ENCODE measurements at places on chromosomes 3 and 15. TPM values are rescaled to one million over a fixed set of nuclear protein-coding genes. Genes with fewer than 3 reads are reported as not detected.

GPR149 gene
- total RNA-seq, result not detected

KCNMB3 gene
- total RNA-seq, result 2.1 TPM

ATP13A3 gene
- 588 TPM for total RNA-seq

UBAP1L gene
- total RNA-seq, result under 0.01 TPM

SCAP gene
- 91.4 TPM for total RNA-seq

EOMES gene
- total RNA-seq, result not detected

MKRN3 gene
- total RNA-seq, result not detected

RHOV gene
- total RNA-seq, result 1.6 TPM

KBTBD13 gene
- total RNA-seq, result not detected

CLEC3B gene
- total RNA-seq, result 0.55 TPM

CCR8 gene
- 1.0 TPM for total RNA-seq

CCDC39 gene
- 0.10 TPM for total RNA-seq

GRCh38 chr3:97841304-97841703, 19.5 kb downstream of the CRYBG3 start:
- no peak for DNase-seq

GRCh38 chr3:71101014-71101413, 482.5 kb downstream of the FOXP1 start:
- DNase-seq, result peak; percentile 72

DNA sequence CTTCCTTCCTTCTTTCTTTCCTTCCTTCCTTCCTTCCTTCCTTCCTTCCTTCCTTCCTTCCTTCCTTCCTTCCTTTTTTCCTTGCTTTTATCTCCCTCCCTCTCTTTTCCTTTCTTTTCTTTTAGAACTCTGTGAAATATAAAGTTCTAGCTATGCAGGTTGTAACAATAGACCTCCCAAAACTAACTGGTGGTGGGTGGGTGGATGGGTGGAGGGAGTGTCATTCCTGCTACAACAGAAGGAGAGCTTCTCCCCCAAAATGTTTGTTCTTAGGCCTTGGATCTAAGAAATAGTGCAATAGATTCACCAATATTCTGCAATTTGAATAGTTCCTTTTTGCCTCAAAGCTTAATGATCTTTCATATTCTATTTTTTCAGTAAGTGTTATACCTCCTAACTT, 215.9 kb downstream of the GAP43 start:
- no peak for DNase-seq

DNA sequence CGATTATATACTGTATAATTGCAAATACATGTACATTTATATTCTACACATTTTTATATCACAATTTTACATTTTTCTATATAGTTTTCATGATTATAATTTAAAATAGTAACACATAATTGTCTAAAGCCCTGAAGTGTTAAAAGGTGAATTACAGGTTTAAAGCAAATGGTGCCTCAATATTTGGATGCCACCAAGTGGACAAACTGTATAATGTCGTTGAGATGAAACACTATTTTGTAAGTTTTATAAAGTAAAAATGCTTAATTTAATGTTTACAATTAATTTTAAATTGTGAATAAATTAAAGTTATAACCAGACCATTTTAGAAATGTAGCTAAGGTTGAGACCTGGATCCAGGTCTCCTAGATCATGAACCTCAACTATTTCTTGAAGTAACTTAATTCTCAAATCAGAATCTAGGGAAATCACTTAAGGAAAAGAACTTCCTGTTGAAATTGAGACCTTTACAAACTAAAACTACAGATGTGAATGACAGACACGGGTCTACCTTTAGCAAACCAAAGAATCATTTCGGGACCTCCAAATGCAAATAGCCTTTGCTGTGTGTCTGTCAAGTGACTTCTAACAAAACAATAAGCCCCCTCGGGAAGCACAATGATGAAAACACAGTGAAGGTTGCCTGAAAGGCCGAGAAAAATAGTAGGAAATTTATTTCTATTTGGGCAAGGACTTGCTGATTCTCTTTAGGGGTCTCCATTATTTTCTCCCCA, 37.8 kb downstream of the EHHADH start:
- peak; percentile 39 for DNase-seq

- no peak for DNase-seq
These were observed 39.2 kb upstream of the APH1B start for GRCh38 chr15:63238171-63238570.

GRCh38 chr3:186664506-186664905, 1.3 kb upstream of the HRG start:
- no peak for DNase-seq

DNA sequence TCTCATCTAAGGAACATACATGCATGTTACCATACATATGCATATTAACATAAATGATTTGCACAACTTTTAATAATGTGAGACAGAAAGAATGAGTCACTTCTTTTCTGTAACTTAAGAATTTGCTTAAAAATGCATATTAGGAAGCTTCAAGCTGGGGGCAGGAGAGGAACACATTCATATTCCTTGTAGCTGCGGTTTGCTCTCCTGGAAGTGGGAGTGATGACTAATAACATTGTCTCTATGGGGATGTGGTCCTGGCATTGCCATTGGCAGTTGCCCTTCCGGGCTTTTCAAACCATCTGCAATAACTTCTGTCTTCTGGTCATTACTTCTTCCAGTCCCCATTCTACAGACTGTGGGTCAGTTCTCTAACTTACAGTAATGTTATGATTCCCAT, 15.6 kb downstream of the CHST2 start:
- peak; percentile 82 for DNase-seq

DNA sequence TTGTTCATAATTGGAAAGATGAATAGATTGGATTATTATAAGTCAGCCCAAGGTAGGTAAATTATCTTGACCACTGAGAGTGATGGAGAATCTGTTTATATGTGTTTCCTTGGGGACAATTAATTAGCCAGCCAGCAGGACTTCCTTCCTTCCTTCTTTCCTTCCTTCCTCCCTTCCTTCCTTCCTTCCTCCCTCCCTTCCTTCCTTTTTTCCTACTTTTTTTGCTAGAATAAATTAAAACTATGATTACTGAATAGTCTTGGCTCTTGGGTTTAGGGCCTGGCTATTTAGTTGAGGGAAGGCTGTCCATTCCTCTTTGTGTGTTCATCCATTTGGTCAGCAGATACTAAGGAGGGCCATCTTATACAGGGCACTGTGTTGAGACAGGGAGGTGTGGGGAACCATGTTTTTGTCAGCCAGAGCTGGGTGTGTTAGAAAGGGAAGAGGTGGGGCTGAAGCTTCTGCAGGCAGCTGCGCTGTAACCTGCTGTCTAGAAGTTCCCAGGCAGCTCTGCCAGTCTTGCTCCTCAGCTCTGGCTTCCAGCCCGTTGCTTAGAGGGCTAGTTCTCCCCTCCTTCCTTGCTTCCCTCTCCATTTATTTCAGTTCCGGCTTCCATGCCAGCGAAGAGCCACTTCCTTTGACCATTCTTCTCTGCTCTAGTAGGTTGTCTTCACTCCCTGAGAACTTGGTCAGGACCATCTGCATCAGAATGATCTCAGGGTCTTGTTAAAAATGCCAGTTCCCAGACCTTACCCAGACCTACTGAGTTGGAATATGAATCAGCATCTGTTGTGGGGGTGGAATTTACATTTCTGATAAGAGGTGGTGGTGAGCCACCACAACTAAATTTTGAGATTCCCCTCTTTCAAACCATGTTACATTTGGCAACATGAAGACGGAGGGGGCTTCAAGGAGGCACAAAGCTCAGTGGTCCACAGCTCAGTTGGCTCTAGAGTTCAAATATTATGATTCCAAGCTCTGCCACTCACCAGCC, 113.9 kb downstream of the DGKG start:
- DNase-seq, result no peak

DNA sequence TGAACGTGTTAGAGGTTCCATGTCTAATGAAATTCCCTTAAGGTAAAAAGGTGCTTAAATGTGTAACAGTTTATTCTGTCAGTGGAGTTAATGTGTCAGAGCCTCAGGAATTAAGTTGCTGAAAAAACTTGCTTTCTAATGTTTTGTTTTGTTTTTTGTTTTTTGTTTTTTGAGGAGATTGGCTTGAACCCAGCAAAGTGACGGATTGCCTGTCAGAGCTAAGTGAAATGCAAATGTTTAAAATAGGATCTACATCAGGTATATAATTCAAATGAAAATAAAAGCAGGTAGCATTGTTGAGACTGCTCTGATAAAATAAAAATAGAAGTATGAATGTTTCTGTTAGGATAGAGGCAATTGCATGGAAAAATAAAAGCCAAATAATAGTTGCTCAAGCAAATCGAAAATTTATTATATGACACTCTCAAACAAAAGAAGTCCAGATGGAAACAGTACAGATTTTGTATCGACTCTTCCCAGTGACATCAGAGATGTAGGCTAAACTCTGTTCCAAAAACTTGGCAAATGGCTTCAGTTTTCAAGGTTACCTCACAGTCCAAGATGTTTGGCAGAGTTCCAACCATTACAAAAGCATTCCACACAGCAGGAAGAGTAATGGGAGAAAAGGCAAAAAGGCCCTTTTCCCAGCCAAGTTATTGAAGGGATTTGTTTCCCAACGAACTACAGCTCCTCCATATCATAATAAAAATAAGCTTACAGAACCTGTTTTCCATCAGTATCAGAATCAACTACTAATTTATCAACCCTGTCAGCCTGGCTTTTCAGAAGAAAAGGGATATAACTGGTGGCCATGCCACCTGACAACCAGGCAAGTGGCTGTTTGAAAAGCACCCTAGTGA, 291.0 kb downstream of the TBL1XR1 start:
- peak; percentile 73 for DNase-seq

GRCh38 chr15:35089551-35089950, 4.5 kb upstream of the NANOGP8 start:
- no peak for DNase-seq

- DNase-seq, result no peak
These were observed 63.2 kb downstream of the PDZRN3 start for GRCh38 chr3:73561494-73561893.

GRCh38 chr15:22918056-22918455, 62.1 kb downstream of the CYFIP1 start:
- peak; percentile 18 for DNase-seq

- no peak for DNase-seq
These were observed 7.0 kb downstream of the TM4SF4 start for GRCh38 chr3:149481491-149481890.

GRCh38 chr3:128787256-128788253, 61.6 kb downstream of the RAB7A start:
- peak; percentile 92 for DNase-seq

GRCh38 chr3:87595798-87596197, 319.4 kb upstream of the POU1F1 start:
- no peak for DNase-seq

GRCh38 chr3:186823386-186823785, 17.1 kb upstream of the RFC4 start:
- DNase-seq, result peak; percentile 72

- no peak for DNase-seq
These were observed 43.2 kb downstream of the EHHADH start for GRCh38 chr3:185210621-185211142.

DNA sequence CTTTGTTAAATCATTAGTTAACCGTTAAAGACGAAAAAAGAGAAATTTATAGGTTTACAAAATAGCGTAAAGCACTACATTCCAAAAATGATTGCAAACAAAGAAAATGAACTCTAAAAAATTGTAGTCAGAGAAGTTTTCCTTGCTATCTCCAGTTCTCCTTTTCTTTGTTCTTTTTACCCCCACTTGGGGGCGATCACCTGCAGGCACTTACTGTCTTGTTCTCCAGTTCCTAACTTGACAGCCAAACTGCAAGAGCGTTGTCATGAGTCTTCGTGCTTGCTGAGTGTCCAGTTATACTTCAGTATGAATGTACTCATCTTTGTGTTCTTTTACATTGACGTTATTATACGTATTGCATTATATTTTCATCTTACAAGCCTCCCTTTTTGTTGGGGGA, 54.5 kb downstream of the CHD2 start:
- DNase-seq, result peak; percentile 28

DNA sequence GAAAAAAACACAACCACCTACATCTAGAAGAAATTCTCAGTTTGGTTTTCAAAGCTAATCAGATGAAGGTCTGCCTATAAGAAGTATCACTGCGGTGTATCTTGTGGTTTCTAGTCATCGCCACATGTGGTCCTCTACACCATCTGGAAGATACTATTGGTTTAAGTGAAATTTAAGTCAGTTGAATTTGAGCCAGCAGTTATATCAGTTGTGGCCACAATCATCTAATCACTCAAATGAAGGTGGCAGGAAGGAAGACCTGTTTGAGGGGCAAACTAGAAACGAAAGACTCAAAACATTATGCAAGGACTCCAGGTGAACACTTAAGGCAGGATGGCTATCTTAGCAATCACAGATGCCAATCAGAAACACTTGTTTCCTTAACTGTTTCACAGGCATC, 48.7 kb downstream of the ETV5 start:
- no peak for DNase-seq

GRCh38 chr3:135497979-135498378, 467.5 kb upstream of the PPP2R3A start:
- DNase-seq, result no peak

DNA sequence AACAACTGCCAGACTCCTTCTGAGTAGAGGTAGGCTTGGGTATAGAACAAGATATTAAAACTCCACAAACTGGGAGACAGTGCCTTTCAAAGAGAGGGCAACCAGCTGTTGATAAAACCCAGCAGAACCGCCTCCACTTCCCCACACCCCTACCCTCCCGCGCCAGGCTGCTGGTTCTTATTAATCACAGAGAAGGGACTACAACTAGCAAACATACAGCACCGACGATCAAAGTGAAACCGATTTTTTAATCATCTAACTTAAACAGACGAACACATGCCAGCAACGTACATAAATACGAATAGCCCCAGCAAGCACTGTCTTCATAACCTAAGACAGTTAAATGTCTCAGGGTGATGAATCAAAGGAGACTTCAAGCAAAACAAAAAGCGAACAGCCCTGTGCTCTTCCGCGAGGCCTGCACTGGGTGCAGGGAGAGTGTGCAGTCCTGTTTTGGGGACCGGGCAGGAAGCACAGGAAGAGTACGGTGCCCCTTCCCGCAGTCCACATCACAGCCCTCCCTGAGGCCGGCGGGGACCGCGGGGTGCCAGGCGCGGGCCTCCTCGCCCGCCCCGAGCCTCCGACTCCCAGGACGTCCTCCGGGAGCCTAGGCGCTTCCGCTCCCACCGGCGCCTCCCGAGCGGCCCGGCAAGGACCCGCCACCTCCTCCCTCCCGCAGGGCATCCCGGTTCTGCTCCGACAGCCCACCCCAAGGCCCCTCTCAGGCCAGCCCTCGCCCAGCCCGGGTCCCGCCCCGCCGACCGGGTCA, 75.1 kb upstream of the VGLL4 start:
- DNase-seq, result peak; percentile 61

GRCh38 chr3:172717493-172718088, 6.7 kb upstream of the NCEH1 start:
- peak; percentile 38 for DNase-seq

DNA sequence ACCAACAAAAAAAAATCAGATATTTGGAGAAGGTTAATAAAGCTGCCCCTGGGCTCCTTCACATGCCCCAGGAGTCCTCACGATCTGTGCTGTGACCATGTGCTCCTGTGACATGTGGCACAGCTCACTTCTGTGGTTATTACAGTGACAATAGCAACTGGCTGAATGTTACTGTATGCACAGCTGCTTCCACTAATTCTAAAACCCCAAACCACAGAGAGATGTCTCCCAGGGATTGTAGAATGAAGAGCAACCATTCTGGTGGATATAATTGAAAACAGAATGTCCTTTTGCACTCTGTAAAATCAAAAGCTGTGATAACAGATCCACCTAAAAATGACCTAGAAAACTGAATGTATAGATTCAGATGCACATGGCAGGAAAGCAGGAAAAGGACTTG, 489.2 kb upstream of the CNTN4 start:
- no peak for DNase-seq

- no peak for DNase-seq
These were observed 181.0 kb upstream of the ANKRD28 start for GRCh38 chr3:15978801-15979200.

Data from renal cortical epithelial cell (primary cell).